ENCODE measurements at places on chromosomes 2 and 18.
A peak's percentile ranks its signal among the peaks of the same experiment; 100 is the strongest.

DNA sequence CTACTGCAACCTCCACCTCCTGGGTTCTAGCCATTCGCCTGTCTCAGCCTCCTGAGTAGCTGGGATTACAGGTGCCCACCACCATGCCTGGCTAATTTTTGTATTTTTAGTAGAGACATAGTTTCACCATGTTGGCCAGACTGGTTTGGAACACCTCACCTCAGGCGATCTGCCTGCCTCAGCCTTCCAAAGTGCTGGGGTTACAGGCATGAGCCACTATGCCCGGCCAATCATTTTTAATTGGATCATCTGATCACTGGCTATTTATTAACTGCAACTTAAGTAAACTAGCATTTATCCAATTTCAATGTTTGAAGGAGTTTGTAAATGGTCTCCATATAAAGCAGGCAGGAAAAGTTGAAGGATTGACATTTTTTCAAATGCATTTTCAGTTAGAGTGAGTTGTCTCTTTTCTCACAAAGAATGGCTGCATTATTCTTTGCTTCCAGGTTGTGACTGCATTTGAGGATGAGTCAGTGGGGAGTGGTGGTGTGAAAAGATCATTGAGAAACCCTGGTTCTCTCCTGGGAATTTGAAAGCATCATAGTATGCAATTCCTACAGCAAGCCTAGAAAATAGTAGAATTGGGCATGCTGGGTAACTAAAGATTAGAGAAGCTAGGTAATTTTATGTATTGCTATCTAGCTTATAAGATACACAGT is 431.1 kb upstream of the ZEB2 start:
- no peak for DNase-seq

GRCh38 chr2:223586261-223586660 is 15.9 kb downstream of the SCG2 start:
- no peak for DNase-seq

GRCh38 chr2:122249673-122250072 is 494.2 kb downstream of the TSN start:
- no peak for DNase-seq

DNA sequence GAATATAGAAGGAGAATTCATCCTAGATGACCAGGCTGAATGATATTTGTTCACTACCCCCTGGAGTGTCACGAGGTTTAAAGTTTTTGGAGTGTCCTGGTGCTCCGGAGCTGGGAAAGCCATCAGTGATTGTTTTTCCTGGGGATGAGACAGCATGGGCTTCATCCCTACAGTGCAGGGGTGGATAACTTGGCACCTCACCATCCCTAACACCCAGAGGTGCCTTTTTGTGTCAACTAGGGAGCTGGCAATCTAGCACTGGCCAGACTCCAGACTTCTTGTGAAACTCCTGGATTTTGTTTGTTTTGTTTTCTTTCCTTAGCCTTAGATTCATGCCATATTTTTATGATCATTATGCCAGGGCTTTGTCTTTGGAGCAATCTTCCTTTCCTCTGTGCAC is 164.8 kb downstream of the PRKCE start:
- no peak for DNase-seq

GRCh38 chr18:25052511-25052921 is 299.4 kb downstream of the ZNF521 start:
- DNase-seq = no peak

GRCh38 chr2:175166216-175166824 is 1.7 kb downstream of the ATF2 start:
- DNase-seq = no peak

GRCh38 chr2:211259831-211260476 is 703.6 kb downstream of the CPS1 start:
- DNase-seq = no peak

DNA sequence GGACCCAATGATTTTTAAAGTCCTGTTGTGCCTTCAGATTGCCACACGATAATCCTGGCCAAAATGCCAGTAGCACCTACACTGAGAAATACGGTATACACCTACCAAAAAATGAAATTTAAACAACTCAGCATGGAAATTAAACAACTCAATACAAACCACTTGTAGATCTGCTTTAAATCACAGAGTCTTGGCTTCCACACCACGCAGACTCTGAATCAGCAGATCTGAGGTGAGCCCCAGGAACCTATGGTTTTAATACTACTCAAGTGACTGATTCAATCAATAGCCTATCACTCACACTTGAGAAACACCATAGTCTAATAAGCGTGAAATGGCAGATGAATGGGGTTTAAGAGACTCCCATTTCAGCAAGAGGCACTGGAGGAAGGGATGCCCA is 46.9 kb downstream of the MAP4K3 start:
- no peak for DNase-seq

DNA sequence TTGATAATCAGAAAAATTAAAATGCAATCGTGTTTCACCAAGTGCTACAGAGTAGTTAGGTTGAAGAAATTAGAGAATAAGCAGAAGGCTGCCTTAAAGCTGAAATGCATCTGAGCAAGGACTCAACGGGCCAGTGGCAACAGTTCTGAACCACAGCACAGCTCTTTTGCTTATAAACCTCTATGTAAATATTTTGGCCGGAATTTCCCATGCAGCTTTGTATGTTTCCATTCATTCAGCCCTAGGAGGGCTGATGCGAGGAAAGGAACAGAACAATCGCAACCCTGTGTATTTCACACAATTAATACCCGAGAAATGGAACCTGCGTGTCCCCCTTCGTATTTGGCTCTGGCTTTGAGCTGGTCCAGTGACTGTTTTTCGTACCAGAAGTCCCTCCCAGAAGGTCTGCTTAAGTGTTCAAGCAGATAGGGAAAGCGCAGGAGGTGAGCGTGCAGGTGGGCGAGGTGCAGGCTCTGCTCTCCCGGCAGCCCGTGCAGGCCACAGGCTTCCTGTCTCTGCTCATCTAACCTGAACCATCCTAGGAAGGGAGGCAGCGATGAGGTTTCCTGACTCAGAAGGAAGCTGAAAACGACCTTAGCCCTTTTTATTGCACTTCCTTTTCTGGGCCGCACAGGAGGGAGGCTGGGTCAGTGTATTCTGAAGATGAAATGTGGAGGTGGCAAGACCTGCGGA is 67.3 kb downstream of the ASB1 start:
- peak; percentile 16 for DNase-seq

DNA sequence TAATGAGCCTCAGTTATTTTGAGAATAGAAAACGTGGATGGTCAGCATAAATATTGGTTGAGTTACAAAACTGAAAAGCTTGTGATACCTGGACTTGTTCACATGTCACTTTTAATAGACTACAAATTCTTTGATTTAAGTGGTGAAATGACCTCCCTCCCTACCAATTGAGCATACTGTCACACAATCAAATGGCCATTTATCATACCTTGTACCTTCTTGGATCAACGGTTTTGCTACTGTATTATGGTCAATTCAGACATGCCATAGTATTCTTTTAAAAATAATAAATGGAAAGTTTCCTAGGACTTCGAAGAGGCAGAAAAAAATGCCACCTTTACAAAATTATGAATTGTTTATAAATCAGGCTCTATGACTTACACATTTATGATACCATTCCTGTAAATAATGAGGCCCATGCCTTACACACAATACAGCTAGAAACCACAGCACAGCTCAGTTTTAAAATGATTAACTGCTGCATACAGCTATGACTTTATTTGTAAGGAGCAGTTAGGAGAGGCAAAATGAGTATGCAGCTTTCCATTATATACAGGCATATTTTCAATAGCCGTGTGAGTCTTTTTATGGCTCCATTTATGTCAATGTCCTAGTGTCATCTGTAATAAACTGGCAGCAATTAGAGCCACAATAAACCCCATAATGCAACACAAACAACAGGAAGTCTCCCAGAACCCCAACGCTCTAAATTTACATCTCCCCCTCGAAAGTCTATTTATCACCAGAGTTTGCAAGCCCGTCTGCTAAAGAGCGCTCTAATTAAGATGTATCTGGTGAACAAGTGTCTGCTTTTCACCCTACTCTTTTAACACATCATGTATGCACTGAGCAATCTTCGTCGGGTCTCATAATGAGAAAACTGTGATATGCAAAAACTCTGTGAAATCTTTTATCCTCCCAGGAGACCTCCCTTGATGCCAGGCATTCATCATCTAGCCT is 176.1 kb downstream of the ZNF521 start:
- no peak for DNase-seq

DNA sequence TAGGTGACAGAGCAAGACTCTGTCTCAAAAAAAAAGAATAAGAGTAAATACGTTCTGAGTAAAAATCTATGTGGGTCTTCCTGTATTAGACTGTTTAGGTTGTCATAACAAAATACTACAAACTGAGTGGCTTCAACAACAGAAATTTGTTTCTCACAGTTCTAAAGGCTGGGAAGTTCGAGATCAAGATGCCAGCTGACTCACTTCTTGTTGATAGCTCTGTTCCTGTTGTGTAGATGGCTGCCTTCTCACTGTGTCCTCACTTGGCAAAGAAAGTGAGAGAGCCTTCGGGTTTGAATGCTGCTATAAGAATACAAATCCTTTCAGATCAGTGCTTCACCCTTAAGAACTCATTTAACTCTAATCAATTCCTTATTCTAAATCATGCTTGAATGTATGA is 430.0 kb upstream of the VWC2L start:
- no peak for DNase-seq

GRCh38 chr2:214737188-214737587 is 72.3 kb downstream of the BARD1 start:
- no peak for DNase-seq

GRCh38 chr18:55109818-55110414 is 150.7 kb upstream of the CCDC68 start:
- no peak for DNase-seq

GRCh38 chr2:237210763-237211162 is 125.1 kb downstream of the COPS8 start:
- no peak for DNase-seq

DNA sequence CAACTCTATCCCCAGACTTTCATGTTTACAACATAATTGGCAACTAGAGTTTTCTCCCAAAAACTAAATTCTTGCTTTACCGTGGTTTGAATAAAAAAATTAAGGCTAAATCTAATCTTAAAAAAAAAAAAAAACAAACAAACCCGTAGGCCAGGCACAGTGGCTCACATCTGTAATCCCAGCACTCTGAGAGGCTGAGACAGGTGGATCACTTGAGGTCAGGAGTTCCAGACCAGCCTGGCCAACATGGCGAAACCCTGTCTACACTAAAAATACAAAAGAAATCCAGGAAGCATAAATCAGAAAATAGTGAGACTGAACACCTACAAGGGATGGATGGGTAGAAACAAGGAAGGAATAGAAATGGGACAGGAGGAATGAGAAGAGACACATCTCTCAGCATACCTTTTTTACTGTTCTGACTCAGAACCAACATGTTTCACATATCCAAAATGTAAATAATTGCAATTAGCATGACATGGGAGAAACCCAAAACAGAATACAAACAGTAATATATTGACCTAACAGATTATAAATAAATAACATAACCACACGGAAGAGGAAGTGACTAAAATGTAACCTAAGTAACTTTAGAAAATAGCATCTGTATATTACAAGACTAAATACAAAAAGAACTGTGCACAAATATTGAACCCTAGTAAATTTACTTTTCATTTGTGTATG is 17.5 kb downstream of the MGAT4A start:
- DNase-seq = no peak

DNA sequence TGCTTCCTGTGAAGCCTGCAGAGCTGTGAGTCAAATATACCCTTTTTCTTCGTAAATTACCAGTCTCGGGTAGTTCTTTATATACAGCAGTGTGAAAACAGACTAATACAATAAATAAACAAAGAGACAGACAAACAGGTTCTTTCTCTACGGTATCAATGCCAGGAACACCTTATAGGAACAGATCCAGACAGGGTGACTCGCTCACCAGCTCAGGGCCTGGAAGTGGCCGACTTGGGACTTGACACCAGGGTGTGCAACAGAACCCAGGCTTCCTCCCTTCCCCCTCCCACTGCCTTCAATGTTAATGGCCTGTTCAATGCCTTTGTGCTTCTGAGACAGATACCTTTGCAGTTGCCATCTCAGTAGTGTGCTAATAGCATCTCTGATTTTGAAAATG is 309.5 kb downstream of the ALK start:
- DNase-seq = no peak

DNA sequence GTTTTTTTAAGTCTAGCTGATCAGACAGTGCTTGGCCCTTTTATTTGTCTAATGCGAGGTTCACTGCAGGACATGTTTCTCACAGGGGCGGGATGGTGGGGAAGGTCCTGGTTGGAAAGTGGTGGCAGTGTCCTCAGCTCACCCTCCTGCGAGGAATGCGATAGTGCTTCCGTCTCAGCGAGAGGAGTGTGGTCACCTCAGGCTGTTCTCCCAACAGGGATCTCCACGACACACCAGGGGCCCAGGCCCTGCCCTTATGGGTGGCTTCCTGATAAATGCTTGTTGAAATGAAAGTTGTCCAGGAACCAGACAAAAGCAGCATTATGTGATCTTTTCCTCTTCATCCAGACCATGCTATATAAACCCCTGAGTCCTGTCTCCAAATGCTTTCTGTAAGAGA is 70.1 kb downstream of the BOLA3 start:
- no peak for DNase-seq

- no peak for DNase-seq
These were observed 41.1 kb downstream of the ACVR1C start for GRCh38 chr2:157587576-157587975.

- no peak for DNase-seq
These were observed 69.1 kb upstream of the CTDP1 start for GRCh38 chr18:79610461-79611039.

DNA sequence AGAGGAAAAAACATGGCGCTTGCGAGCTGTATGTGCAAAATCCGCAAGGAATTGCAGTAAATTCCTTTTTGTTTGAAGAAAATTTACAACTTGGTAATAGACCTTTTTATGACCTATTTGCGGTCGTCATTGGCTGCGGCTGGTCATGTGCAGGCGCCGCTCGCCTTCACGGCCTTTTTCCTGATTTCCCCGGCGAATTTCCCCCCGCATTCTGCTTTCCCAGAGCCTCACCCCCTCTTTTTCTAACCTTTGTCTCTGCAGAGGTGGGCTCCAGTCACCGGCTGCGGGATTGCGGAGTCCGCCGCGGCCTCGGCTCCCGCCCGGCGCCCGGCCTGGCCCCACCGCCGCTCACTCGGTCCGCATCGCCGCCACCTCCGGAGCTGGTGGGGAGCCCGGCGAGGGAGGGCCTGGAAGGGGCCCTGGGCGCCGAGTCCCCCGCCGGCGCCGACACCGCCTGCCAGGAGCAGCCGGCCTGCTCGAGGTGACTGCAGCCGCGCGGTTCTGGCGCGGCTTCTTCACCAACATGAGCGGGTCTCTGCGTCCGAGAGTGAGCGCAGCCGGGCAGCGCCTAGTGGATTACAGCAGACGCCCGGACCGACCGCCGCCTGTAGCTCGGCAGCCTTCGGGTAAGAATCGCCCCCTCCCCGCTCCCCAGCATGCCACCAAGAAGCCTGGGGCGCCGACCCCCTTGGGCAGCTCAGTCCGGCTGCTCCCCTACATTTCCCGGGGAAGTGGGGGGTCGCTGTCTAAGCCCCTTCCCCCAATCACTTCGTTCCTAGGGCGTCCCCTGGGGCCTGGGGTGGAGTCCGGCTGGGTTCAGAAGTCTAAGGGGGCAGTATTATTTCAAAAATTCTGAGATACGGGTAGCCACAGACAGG is 7.1 kb downstream of the HOXD8 start:
- no peak for DNase-seq

GRCh38 chr18:23228102-23229061 is 93.1 kb downstream of the CABLES1 start:
- DNase-seq = peak; percentile 11

All from CD4-positive, alpha-beta T cell (primary cell).